ENCODE measurements at places on chromosomes 2 and 18.

DNA sequence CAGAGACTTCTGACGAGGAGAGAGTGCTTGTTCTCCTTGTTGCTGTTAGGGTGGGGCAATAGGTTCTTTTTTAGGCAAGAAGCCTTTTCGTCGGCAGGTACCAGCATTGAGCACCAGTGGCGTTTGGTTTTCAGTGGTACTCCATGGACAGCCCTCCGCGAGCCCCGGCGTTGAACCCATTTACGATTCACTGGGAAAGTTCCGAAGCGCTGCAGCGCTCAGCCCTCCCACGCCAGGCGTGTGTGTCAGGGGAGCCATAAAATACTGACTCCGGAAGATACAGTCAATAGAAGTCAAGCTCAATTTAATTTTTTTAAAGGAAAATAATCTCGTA, 494 bp upstream of the ROCK1 start:
- DNase-seq, result no peak

- DNase-seq, result no peak
Observed at GRCh38 chr2:42124011-42124785, 45.0 kb upstream of the EML4 start.

- DNase-seq, result no peak
Observed at GRCh38 chr2:195813421-195813820, 156.4 kb downstream of the SLC39A10 start.

GRCh38 chr2:168573128-168573903, 117.2 kb downstream of the CERS6 start:
- DNase-seq, result no peak

DNA sequence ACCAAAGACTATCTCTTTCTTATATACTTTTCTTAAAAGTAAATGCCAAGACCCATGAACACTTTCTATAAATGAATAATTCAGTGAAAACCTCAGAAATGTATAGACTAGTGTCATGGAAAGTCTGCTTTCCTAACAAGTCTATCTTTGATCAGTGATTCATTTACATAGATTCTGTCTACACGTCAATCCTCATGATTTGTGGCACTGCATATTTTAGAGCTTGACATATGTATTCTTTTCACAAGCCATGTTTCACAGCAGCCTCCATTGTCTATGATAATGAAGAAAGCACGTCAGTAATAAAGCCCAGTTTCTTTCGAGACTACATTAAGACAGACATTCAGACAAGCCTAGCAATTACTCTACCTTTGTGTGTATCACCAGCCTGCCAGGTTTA, 486.6 kb downstream of the IRS1 start:
- no peak for DNase-seq

DNA sequence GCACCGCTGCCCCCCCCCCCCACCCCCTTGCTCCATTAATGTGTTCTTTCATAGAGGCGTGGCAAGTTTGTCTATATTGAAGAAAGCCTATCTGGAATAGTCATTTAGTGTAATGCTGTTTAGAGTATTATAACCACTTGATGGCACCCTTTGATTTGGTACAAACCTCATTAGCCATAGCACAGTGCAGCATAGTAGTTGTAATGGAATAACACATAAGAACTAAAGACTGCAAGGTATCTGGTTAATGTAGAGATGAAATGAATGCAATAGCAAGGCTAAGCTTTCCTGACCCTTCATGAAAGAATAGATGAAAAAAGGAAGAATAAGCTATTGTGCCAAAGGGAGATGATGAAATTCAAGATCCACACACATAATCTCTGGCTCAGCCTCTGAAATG, 81.9 kb downstream of the EHBP1 start:
- DNase-seq, result no peak

DNA sequence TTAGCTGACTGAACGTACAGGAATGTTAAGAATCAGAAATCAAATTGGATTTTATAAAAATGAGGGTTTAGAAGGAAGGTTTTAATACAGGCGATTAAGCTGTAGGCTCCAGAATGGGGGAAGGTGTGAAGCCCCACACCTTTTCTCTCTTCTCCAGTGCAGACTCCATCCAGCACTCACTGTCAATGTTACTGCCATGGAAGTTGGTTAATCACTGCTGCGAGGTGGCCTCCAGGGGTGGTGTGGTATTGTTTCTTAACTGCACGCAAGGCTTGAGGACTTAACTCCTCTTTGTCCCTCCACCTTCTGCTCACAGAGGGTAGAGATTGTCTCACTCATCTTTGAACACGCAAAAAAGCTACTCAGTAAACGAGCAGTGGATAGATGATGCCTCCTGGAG, 26.9 kb upstream of the YWHAQ start:
- DNase-seq, result no peak

DNA sequence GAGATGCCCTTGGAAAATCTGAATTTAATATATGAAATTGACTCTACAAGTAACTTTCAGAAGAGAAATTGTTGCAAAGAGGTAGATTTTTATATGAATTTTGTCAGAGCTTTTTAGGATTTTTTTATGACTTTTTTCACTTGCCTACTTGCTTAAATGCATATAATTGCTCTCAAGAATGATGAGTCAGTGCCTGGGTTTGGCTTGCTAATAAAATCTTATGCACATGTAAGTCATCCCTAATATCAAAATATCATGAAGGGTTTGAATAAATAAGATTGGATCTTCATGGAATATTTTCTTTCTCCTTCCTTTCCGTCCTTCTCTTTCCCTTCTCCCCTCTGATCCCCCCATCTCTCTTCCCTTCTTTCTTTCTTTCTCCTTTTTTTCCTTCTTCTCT, 354.1 kb downstream of the TXNL1 start:
- no peak for DNase-seq

GRCh38 chr2:96961210-96961950, 25.0 kb downstream of the FAM178B start:
- no peak for DNase-seq

GRCh38 chr2:102977426-102978090, 215.7 kb downstream of the TMEM182 start:
- no peak for DNase-seq

DNA sequence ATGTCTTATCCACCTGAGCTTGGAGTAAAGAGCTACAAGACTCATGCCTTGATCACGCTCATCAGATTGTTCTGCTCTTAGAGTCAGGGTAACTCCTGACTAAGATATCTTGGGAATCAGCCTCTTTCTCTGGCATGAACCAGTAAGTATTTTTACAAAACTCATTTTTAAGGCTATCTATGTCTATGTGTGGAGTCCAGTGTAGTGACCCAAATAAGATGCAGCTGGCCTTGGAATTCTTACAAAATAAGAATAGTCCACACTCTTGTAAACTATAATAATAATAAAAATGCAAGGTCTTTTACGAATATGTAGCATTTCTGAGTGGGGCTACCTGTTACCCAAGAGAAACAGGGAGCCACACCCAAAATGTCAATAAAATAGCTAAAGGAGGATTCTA, 498.3 kb upstream of the SYT4 start:
- DNase-seq, result no peak

DNA sequence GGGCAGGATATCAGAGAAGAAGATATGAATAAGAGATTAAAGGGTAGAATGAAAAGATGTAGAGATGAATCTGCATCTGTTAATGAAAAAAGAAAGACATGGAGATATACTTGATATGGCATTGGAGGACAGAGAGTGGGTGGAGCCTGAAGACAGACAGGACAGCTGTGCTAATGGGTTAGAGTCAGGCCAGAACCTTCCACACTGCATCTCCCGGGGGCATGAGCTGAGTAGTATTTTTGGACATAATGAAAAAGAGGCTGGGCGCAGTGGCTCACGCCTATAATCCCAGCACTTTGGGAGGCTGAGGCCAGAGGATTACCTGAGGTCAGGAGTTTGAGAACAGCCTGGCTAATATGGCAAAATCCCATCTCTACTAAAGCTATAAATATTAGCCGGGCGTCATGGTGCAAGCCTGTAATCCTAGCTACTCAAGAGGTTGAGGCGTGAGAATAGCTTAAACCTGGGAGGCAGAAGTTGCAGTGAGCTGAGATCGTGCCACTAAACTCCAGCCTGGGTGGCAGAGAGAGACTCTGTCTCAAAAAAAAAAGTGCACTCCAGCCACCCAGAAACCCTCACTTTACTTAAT, 11.4 kb downstream of the FLACC1 start:
- no peak for DNase-seq

DNA sequence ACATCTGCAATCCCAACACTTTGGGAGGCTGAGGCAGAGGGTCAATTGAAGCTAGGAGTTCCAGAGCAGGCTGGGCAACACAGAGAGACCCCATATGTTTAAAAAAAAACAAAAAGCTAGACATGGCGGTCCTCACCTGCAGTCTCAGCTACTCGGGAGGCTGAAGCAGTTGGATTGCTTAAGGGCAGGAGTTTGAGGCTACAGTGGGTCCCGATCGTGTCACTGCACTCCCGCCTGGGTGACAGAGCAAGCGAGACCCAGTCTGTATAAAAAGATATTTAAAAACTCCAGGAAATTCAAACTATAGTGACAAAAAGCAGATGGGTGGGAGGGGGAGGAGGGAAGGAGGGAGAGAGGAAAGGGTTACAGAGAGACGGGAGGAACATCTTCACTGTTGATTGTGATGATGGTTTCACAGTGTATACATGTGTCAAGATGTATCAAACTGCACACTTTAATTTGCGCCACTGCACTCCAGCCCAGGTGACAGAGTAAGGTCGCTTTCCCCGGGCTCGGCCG, 942 bp upstream of the ZNF236 start:
- no peak for DNase-seq

GRCh38 chr2:148350199-148350598, 294.4 kb upstream of the EPC2 start:
- no peak for DNase-seq

DNA sequence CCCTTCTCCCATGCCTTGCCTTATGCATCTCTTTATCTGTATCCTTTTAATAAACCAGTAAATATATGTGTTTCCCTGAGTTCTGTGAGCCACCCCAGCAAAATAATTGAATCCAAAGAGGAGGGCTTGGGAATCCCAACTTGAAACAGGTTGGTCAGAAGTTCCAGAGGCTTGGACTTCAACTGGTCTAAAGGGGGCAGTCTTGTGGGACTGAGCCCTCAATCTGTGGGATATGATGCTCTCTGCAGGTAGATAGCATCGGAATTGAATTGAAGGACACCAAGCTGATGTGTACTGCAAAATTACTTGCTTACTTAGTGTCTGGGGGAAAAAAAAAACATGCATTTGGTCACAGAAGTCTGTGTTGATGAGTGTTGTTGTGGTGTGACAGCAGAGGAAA, 1033.5 kb upstream of the TMEFF2 start:
- DNase-seq, result no peak

GRCh38 chr2:63614448-63614968, 25.7 kb downstream of the MDH1 start:
- DNase-seq, result no peak

DNA sequence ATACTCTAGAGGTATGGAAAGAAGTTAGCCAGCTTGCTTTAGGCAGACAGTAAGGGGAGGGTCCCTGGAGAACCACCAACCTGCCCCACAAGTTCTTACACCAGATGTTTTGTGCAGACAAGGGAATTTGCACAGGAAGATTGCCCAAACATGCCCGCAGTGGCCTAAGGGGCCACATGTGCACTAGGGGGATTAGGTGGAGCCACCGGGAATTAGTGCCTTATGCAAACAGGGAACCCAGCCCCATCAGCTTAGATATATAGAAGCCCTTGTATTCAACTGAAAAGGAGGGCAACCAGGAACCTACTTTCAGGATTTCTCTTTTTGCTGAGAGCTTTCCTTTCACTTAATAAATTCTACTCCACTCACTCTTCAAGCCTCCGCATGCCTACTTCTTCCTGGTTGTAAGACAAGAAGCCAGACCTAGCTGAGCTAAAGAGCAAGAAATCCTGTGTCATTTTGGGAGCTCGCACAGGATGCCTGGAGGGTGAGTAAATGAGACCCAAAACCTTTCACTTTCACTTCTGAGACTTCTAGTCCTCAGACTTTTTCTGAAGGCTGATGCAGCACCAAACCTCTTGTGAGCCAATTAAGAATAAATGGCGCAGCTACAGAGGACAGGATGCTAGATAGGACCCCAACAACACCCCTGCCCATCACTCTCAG, 146.3 kb downstream of the GCA start:
- no peak for DNase-seq

DNA sequence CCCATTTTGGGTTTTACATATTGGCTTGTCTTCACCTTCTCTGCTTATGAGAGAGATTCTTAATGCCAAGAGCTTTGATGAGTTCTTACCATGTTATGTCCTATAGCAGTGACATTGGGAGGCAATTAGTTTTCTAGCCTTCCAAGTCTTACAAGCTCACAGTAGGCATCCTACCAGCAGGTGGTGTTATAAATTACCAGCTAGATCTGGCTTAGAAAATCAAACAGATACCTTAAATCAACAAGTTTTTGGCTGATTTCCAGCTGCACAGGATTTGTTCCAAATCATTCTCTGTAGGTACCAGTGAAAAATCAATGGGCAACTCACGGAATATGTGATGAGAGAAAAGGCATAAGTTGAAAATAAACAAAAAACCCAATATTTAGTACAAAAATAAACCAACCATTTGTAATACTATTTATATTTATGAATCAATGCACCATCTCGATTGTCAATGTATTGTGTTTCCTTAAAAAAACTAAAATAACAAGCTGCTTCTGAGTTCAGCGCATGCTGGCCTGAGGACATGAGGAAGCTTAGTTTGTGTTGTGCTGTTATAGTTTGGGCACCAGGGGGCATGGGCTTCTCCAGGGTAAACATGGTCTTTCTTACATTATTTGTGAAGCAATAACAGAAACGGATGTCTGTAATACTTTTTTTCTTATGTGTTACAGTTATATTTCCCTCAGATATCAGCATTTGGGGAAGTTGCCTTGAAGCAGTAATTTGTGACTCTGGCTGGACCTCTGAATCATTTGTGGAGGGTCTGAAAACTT, 34.1 kb upstream of the NXPH2 start:
- DNase-seq, result no peak

Data from activated CD4-positive, CD25-positive, alpha-beta regulatory T cell treated with anti-CD3 and anti-CD28 coated beads, Interleukin-2, amount 50 U/mL, for 16 hours (primary cell).